ENCODE measurements at places on chromosomes 12 and 14. TPM values are rescaled to one million over a fixed set of nuclear protein-coding genes. Genes with fewer than 3 reads are reported as not detected.

Gene SLCO1B1
- not detected for total RNA-seq

Gene KRT82
- total RNA-seq: not detected

Gene ALKBH2
- total RNA-seq: 38.9 TPM

Gene CD163L1
- total RNA-seq: 3.5 TPM

Gene ADAMTS20
- not detected for total RNA-seq

Gene KRT81
- total RNA-seq: 2,244 TPM

Gene TEX52
- not detected for total RNA-seq

Gene NANOG
- not detected for total RNA-seq

Gene VTI1B
- 84.3 TPM for total RNA-seq

Gene DNAH10
- total RNA-seq: 0.22 TPM

Gene DPF3
- 2.1 TPM for total RNA-seq

Gene ACIN1
- total RNA-seq: 213 TPM

Gene ABCC9
- 0.12 TPM for total RNA-seq

Gene IAPP
- not detected for total RNA-seq

Gene TAS2R14
- total RNA-seq: 1.6 TPM

Gene SOAT2
- not detected for total RNA-seq

Gene DBX2
- not detected for total RNA-seq

Gene NRIP2
- total RNA-seq: not detected

Gene PCNX4
- total RNA-seq: 63.3 TPM

Gene CCDC59
- total RNA-seq: 85.7 TPM

Gene ASPG
- total RNA-seq: 0.05 TPM

Gene CTSG
- total RNA-seq: not detected

Gene IL26
- not detected for total RNA-seq

Gene DAO
- not detected for total RNA-seq

Gene METTL1
- total RNA-seq: 40.6 TPM

Gene P2RX2
- total RNA-seq: not detected

Gene GPRC5D
- total RNA-seq: not detected

Gene CLEC4C
- not detected for total RNA-seq

Gene MCRS1
- 58.7 TPM for total RNA-seq

Gene ZNF385A
- 8.3 TPM for total RNA-seq

Gene OR6C2
- total RNA-seq: not detected

Gene IL31
- total RNA-seq: not detected

Gene TMCC3
- total RNA-seq: 7.0 TPM

Gene ESRRB
- total RNA-seq: 0.22 TPM

Gene MSRB3
- 35.1 TPM for total RNA-seq

Gene OR4N2
- not detected for total RNA-seq

Gene NAB2
- total RNA-seq: 25.8 TPM

Gene DEPDC4
- total RNA-seq: 1.4 TPM

Gene CERS5
- total RNA-seq: 56.8 TPM

Gene PLEKHG7
- total RNA-seq: not detected

Data from MCF 10A (cell line).